ENCODE measurements at places on chromosomes 6 and 20. TPM values are rescaled to one million over a fixed set of nuclear protein-coding genes. Genes with fewer than 3 reads are reported as not detected.

DNA sequence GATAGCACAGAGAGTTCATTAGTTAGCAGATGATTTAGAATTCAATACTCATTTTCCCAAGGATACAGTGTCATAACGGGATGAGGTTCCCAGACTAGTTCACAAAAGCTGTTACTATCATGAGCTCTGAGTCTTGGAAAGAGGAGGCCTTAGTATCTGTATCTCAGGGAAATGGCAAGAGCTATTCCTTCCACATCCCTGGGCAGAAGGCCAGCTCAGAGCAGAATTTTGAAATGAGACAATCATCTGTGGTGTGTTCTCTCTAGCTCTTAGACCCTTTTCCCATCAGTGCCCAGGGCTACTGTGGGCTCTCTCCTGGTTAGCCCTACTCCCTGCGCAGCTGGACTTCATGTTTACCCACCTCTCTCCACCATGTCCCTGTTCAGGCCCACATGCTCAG lies 64.5 kb downstream of the JAG1 start:
- no peaks in the 10 kb centered on the region for H3K36me3 ChIP-seq
- H3K4me1 ChIP-seq, result peaks cover 40% of the 10 kb centered on the region
- H3K4me3 ChIP-seq, result peak overlapping the region; percentile 49

- no peak for DNase-seq
- H3K4me1 ChIP-seq, result peaks cover 26% of the 10 kb centered on the region
- H3K36me3 ChIP-seq, result no peaks in the 10 kb centered on the region
- H3K27me3 ChIP-seq, result no peaks in the 10 kb centered on the region
Observed at GRCh38 chr6:153167907-153168306, 36.8 kb upstream of the RGS17 start.

DNA sequence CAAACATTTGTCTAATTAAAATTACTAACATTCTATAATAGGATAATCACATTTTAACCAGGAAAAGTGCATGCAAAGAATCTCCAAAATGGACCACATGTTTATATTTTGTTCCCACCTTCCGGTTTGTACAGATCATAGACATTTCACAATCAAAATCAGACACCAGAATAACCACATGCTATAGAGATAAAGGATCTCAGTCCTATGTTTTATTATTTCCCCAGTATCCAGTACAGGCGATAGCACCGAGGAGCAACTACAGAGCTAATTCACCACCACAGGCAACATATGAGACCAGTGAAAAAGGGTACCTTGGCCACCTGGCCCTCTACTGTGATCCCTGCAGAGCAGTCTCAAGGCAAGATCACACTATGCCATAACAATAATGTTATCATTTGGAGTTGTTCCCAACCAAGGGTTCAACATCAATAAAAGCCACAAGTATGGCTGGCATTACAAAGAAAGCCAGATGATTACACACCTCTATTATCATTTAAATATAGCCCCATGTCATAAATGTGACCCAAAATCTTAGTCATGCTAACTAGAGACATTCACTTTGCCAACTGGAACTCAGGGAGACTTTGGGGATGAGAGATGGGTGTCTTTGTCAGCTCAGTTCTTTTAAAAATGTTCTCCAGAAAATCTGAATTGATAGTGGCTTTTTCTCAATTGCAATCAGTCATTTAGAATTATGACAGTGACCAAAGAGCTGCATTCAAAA lies 46.7 kb downstream of the RALGAPA2 start:
- H3K27ac ChIP-seq, result no peak overlapping the region
- no peaks in the 10 kb centered on the region for H3K27me3 ChIP-seq
- no peaks in the 10 kb centered on the region for H3K36me3 ChIP-seq
- no peak for DNase-seq
- no peaks in the 10 kb centered on the region for H3K4me1 ChIP-seq

- no peak overlapping the region for H3K4me3 ChIP-seq
- no peak overlapping the region for H3K27ac ChIP-seq
- DNase-seq, result no peak
Observed at GRCh38 chr6:37940074-37940847, 120.7 kb downstream of the ZFAND3 start.

TCF21 gene
- total RNA-seq, result not detected

NTSR1 gene
- total RNA-seq, result not detected

DNA sequence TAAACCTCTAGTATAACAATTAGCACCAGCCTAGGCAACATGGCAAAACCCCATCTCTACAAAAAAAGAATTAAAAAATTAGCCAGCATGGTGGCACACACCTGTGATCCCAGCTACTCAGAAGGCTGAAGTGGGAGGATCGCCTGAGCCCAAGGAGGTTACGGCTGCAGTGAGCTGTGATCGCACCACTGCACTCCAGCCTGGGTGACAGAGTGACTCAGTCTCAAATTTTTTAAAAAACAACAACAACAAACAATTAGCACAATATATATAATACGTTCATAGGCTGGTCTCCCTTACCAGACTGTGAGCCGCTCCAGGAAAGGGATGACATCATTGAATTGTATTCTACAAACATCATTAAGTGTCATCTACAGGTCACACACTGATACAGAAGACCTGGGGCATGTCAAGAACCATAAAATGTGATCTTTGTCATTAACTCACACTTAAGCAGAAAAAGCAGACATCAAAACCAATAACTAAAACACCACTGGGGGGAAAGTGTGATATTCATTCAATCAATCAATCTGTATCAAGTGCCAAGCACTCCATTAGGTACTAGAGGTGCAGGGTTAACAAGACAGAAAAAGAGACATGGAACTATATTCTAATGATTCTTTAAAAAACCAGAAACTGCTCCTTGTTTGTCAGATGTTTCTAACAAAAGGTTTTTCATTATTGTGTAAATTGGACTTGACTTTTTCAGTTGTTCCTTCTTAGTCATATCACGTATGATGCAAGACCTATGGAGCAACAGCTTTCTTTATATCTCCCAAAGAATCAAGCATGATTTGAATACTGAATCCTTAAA lies 17.8 kb downstream of the MAP3K5 start:
- no peaks in the 10 kb centered on the region for H3K27me3 ChIP-seq
- H3K4me3 ChIP-seq, result no peak overlapping the region
- H3K4me1 ChIP-seq, result peaks cover 10% of the 10 kb centered on the region
- H3K27ac ChIP-seq, result no peak overlapping the region
- DNase-seq, result peak; percentile 57
- no peaks in the 10 kb centered on the region for H3K36me3 ChIP-seq

DNA sequence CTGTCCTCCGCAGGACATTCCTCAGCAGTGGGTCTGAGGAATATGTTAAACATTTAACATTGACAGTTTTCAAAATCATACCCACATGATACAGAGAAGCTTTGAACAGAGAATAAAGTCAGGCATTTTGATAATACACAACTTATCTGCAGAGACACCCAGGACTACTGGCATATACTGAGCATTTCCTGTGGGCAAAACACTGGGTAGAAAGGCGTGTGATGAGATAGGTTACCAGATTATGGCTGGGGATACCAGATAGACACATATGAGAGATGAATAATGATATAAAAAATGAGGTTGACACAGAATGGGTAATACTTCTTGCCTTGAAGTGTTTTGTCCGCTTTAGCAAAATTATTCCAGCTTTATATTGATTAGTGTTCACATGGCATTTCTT lies 31.4 kb upstream of the TRIM26 start:
- H3K4me1 ChIP-seq, result no peaks in the 10 kb centered on the region
- no peak overlapping the region for H3K4me3 ChIP-seq
- no peaks in the 10 kb centered on the region for H3K36me3 ChIP-seq

BMP5 gene
- 0.36 TPM for total RNA-seq

DNA sequence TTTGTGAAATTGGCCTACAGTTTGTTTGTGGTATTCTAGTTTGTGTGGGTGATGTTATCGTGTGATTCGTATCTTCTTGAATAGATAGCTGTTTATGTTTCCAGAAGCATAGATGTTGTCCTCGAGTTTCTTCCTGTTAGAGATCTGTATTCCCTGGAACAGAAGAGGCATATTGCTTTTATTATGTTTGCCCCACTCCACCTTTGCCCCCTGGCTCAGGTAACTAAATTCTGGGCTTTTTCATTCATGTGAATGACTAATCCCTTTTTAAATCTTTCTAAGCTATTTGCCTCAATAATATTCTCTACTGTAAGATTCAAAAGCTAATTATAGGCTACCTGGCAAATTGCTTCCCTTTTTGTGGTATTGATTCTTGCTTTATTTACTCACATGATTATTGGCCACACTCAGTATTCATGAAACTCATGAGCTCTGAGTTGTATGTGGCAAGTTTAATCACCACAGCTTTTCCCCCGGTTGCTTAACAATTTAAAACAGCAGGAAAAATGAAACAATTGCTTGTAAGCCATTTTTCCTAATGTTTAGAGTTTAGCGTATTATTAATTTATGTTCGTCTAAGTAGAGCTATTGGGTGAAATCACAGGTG lies 12.6 kb downstream of the RNF217 start:
- no peaks in the 10 kb centered on the region for H3K27me3 ChIP-seq
- no peak for DNase-seq
- no peak overlapping the region for H3K27ac ChIP-seq
- H3K4me1 ChIP-seq, result peaks cover 14% of the 10 kb centered on the region
- H3K36me3 ChIP-seq, result peaks cover 33% of the 10 kb centered on the region

AIF1 gene
- total RNA-seq, result 0.36 TPM

DNA sequence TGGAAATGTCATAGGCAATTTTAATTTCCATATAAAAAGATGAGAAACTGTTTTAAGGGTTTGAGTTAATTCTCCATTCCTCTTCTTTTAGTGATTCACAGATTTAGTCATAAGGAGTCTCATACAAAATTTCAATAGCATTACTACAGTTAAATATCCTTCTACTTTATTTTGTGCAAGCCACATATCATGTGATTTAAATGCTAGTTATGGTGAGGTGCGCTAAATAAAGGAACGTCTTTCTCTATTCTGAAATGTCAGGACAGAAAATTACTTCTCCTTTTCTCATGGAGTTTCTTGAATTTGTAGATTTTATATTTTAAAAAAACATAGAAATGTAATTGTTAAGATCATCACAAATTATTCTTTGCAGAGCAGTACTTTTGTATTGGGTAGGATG lies 50.0 kb upstream of the SUPT3H start:
- H3K4me1 ChIP-seq, result peaks cover 53% of the 10 kb centered on the region
- DNase-seq, result no peak
- H3K4me3 ChIP-seq, result no peak overlapping the region
- no peaks in the 10 kb centered on the region for H3K27me3 ChIP-seq
- peaks cover 13% of the 10 kb centered on the region for H3K36me3 ChIP-seq

NKAPL gene
- total RNA-seq, result 1.2 TPM

- no peaks in the 10 kb centered on the region for H3K4me1 ChIP-seq
- no peaks in the 10 kb centered on the region for H3K36me3 ChIP-seq
- H3K27ac ChIP-seq, result no peak overlapping the region
Observed at GRCh38 chr6:164216368-164216767, 801.9 kb downstream of the QKI start.

KIAA0408 gene
- 1.8 TPM for total RNA-seq

Data from osteoblast (primary cell).